NCI-H187 (cell line): ENCODE measurements at places on chromosomes 3 and 15.

GRCh38 chr3:128597900-128598299 lies 52.7 kb downstream of the RPN1 start:
- no peak for DNase-seq

- no peak for DNase-seq
Observed at GRCh38 chr15:35506272-35506870, 39.6 kb downstream of the DPH6 start.

DNA sequence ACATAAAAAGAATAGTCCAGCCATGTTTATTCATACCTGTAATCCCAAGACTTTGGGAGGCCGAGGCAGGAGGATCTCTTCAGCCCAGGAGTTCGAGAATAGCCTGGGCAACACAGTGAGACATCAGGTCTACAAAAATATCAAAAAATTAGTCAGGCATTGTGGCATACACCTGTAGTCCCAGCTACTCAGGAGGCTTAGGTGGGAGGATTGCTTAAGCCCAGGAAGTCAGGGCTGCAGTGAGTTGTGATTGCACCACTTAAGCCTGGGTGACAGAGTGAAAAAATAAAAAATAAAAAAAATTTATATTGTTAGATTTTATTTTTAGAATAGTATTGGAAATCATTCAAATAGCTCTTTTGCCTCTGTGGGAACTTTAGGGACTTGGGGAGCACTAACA lies 12.8 kb upstream of the TM4SF1 start:
- DNase-seq: no peak

DNA sequence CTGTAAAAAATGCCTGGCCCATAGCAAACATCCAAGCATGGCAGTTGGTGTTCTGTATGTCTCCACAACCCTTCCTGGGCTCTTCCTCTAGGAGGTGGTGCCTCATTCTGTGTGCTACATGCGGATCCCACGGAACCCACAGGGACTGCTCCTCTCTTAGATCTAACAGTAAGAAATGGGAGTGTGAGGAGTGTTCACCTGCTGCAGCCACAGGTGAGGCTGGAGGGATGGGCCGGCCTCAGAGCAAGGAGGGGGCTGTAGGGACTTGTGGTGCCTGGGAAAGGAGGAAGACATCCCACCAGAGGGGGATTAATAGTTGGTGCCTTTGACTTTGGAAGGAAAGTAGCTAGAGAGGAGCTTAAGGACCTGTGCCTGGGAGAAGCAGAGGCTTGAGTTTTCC lies 22.2 kb downstream of the SEMA3G start:
- no peak for DNase-seq

GRCh38 chr15:76829939-76830338 lies 75.2 kb downstream of the SCAPER start:
- DNase-seq: no peak

- DNase-seq: no peak
Observed at GRCh38 chr3:123157598-123158287, 44.0 kb upstream of the SEC22A start.

- DNase-seq: no peak
Observed at GRCh38 chr15:85500729-85501128, 120.3 kb downstream of the AKAP13 start.

GRCh38 chr15:91981821-91982800 lies 128.6 kb downstream of the SLCO3A1 start:
- DNase-seq: no peak

DNA sequence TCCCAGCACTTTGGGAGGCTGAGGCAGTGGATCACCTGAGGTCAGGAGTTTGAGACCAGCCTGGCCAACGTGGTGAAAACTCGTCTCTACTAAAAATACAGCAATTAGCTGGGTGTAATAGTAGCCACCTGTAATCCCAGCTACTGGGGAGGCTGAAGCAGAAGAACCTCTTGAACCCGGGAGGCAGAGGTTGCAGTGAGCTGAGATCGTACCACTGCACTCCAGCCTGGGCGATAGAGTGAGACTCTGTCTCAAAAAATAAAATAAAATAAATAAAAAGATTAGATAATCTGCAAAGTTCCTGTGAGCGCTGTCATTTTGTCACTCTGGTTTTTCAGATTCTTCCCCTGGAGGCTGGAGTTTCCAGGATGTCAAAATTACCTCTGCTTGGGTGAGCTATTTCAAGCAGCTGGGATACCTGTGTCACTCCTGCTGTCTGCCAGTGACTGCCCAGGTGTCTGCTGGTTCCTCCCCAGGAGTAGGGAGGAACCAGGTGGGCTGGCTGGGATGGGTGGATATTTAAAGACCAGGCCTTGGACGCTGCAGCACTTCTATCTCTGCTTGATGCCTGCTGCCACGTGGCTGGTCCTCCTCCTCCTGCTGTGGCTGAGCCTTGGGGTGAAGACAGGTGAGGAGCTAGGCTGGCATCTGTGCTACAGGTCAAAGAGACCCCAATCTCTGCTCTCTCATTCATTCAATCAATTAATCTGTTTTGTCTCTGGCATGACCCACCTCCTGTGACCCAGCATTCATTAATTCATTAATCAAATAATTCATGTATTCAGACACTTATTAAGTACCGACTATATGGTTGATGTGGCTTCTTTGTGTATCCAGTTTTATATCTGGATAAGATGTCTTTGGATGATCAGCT lies 19.5 kb upstream of the MUC20 start:
- no peak for DNase-seq

- no peak for DNase-seq
Observed at GRCh38 chr15:63324770-63325169, 47.4 kb downstream of the APH1B start.

GRCh38 chr3:128107834-128108233 lies 15.8 kb downstream of the RUVBL1 start:
- no peak for DNase-seq

DNA sequence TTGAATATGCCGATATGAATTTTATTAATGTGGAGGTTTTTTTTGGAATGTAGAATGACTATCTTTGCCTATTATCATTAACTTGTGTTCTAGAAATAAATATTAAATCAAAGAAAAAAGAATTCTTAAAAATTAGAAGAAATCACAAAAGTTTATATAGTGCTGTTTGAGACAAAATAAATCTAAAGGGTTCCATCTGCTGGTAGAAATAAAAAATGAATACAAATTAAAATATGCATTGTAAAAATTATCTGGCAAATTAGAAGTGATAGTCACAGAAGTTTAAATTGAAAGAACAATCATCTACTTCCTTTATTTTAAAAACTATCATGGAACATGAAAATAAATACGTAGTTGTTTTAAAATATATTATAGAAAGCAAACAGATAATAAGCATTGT lies 22.7 kb upstream of the ZBTB20 start:
- no peak for DNase-seq

DNA sequence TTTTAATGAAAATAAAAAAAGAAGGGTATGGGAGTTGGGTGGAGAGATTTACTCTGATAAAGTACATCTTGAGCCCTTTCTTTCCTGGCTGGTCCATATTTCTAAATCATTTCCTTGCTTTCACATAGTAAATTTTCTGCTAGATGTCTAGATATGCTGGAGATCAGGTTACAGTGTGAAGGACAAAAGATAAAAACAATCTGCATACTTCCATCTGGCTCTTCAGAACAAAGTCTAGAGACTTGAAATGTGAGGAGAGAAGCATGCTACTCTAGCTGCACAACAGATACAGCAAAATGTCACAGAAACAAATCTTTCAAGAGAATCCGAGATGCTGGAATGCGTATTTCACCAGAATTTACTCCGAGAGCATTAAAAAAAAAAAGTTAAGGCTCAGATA lies 42.2 kb downstream of the FOXP1 start:
- no peak for DNase-seq

- no peak for DNase-seq
Observed at GRCh38 chr15:87227846-87228245, 1028.7 kb downstream of the NTRK3 start.

GRCh38 chr3:136387031-136387430 lies 136.9 kb downstream of the PCCB start:
- DNase-seq: no peak

DNA sequence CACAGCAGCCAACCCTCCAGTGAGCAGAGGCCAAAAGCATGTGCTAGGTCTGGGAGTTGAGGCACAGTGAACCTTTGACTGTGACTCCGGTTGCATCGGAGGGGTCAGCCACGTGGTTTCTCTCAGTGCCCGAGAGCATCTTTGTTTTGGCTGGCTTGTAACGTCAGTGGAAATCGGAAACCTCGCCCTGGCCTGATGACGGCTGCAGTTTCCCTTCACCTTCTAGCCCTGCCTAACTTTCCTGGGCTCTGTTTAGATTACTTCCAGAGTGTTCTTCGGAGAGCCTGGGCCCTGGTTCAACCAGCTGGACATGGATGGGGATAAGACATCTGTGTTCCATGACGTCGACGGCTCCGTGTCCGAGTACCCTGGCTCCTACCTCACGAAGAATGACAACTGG lies 56.6 kb downstream of the MESD start:
- no peak for DNase-seq

DNA sequence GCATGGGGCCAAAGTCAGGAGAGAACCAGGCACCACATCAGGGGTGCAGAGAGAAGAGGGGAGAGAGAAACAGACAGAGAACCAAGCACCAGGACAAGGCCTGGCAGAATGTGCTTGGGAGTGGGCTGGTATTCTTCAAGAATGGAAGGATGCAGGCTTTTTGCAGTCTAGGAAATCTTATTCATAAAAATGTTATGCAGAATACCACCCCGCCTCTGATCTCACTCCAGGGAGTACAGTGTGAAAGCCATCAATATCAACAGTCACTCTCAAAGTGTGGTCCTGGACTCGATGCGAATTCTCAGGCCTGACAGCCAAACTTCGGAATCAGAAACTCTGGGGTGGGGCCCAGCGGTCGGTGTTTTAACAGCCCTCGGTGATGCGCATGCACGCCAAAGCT lies 16.9 kb downstream of the NTRK3 start:
- DNase-seq: no peak

- no peak for DNase-seq
Observed at GRCh38 chr15:81747482-81747881, 298.3 kb downstream of the MEX3B start.

GRCh38 chr3:2211568-2211967 lies 112.9 kb downstream of the CNTN4 start:
- DNase-seq: no peak

GRCh38 chr3:177606891-177607290 lies 409.6 kb upstream of the TBL1XR1 start:
- DNase-seq: no peak

GRCh38 chr15:29433507-29434248 lies 164.1 kb upstream of the NSMCE3 start:
- DNase-seq: no peak

DNA sequence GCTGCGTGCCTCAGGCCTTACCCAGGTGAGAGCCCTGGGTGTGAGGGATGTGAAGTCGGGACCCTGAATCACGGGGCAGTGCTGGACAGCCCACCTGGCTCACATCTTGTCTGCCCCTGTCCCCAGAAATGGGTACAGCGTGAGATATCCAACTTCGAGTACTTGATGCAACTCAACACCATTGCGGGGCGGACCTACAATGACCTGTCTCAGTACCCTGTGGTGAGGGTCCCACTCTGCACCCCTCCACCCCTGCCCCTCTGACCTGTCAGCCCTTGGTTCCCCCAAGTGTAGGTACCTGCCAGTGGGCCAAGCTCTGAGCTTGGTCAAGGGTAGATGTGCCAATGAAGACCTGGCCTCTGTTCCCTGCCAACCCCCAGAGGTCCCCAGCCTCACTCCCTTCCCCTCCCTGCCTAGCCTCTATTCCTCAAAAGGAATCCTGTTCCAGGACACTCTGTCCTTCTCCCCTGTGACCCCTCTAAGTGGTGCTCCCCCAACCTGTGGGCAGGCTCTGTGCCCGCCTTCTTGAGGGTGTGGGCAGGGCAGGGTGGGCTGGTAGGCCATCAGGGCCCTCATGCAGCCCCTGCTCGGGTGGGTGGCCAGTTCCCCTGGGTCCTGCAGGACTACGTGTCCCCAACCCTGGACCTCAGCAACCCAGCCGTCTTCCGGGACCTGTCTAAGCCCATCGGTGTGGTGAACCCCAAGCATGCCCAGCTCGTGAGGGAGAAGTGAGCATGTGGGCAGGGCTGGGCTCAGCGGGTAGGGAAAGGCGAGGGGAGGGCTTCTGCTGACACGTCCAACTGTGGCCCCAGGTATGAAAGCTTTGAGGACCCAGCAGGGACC lies 25.1 kb downstream of the NBEAL2 start:
- DNase-seq: no peak

GRCh38 chr3:171113716-171114115 lies 87.2 kb upstream of the SLC2A2 start:
- DNase-seq: no peak

- DNase-seq: no peak
Observed at GRCh38 chr3:175896655-175897054, 1037.5 kb downstream of the NAALADL2 start.

GRCh38 chr15:89361451-89362202 lies 27.0 kb upstream of the POLG start:
- DNase-seq: no peak

GRCh38 chr15:70387081-70387480 lies 289.4 kb upstream of the TLE3 start:
- no peak for DNase-seq

DNA sequence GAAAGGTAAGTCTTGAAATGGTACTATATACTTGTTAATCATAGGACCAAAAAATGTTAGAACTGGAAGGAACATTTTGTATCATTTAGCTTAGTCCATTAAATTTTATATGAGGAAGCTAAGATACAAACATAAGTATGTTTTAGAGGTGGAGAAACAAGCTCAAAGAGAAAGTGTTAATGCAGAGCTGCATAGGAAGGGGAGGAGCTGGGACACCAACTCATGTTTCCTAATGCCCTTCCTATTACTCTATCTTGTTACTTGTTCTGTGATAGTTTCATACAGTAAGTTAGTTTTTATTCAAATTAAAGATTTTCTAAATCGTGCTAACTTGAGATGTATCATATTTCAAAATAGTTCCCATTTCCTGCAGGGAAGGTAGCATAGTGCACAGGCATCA lies 7.4 kb downstream of the SLC35A5 start:
- DNase-seq: no peak

- DNase-seq: no peak
Observed at GRCh38 chr3:58059349-58060321, 51.4 kb downstream of the FLNB start.

DNA sequence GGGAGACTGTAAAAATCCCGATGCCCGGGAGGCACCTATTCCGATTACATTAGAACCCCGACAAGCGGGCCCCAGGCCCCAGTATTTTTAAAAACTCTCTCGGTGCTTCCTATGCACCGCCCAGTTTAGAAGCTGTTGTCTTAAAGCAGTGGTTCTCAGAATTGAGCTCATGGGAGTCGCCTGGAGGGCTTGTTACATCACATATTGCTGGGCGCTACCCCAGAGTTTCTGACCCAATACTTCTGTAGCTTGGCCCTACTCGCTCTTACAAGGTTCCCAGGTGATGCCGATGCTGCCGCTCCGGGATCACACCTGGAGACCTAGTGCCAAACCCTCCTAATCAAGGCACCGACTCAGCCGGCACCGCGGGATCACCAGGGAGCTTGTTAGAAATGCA lies 35.2 kb downstream of the CPN2 start:
- DNase-seq: no peak
